Endothelial cell (in vitro differentiated cells): ENCODE measurements at places on chromosomes 2 and 18. TPM values are rescaled to one million over a fixed set of nuclear protein-coding genes. Genes with fewer than 3 reads are reported as not detected.

Gene DNAH7
- total RNA-seq, result 2.6 TPM

Gene AMER3
- 0.18 TPM for total RNA-seq

DNA sequence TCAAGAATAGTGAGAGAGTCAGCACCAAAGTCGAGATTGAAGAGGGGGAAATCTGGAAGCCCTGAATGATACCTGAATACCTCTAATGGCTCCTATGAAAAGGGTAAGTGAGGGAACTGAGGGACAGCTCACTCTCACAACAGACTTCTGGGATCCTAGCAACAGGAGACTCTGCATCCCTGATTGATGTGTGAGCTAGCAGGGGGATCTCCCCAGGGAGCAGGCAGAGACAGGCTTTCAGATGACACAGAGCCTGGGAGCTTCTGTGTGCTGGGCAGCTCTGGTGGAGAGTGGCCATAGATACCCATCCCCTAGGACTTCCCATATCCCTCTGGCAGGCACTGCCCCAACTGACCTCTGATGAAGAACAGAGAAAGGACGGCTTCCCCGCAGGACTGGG is 206.2 kb downstream of the EXOC6B start:
- no peaks in the 10 kb centered on the region for H3K36me3 ChIP-seq
- peaks cover 4% of the 10 kb centered on the region for H3K27me3 ChIP-seq
- no peak overlapping the region for H3K4me3 ChIP-seq
- H3K4me1 ChIP-seq, result peaks cover 2% of the 10 kb centered on the region

GRCh38 chr2:24489465-24490180 is 1.4 kb upstream of the NCOA1 start:
- H3K27ac ChIP-seq, result peak overlapping the region; percentile 66

GRCh38 chr2:23614701-23615100 is 229.7 kb downstream of the KLHL29 start:
- DNase-seq, result no peak

GRCh38 chr18:12393998-12394397 is 13.7 kb upstream of the PRELID3A start:
- no peaks in the 10 kb centered on the region for H3K36me3 ChIP-seq
- H3K4me1 ChIP-seq, result peaks cover 3% of the 10 kb centered on the region
- peaks cover 1% of the 10 kb centered on the region for H3K27me3 ChIP-seq
- DNase-seq, result no peak
- no peak overlapping the region for H3K4me3 ChIP-seq

- H3K4me3 ChIP-seq, result no peak overlapping the region
- no peak overlapping the region for H3K27ac ChIP-seq
- no peaks in the 10 kb centered on the region for H3K27me3 ChIP-seq
- no peak for DNase-seq
These were observed 455.2 kb downstream of the THSD7B start for GRCh38 chr2:137220438-137220993.

GRCh38 chr2:162824304-162824703 is 14.3 kb downstream of the KCNH7 start:
- no peaks in the 10 kb centered on the region for H3K4me1 ChIP-seq
- DNase-seq, result no peak
- no peak overlapping the region for H3K27ac ChIP-seq
- H3K36me3 ChIP-seq, result no peaks in the 10 kb centered on the region
- no peak overlapping the region for H3K4me3 ChIP-seq
- H3K27me3 ChIP-seq, result no peaks in the 10 kb centered on the region

DNA sequence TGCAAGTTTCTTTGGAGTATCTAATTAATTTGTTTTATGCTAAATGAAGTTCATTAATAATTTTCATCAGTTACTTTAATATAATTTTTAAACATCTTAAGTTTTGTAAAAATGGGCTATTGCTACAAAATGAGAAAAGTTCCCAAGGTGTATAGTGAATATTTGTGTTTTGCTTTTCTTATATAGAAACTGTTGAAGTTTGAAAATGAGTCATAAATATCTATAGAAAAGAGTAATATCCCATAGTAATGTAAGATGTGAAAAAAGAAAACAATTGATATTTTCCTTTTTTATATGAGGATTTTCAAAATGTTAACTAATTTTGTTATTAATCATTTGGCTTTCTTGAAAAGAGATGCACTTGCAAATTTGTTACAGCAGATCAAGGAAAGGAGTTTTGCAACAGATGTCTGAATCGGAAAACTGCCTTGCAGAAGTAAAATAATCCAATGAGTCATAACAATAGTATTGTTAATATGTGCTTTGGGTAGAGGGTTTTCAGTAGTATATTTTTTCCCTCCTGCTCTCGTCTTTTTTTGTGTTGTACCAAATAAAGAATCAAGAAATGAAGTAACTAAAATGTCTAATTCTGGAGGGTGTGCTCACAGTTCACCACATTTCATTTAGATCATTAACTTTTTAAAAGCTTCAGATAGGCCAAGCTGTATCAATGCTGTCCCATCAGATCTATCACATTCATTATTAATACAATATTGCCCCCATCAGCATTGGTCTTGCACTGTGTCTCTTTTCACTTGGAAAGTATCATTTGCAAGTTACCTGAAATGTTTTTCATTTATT is 15.5 kb downstream of the DUSP19 start:
- DNase-seq, result no peak
- no peak overlapping the region for H3K27ac ChIP-seq
- H3K27me3 ChIP-seq, result no peaks in the 10 kb centered on the region
- no peak overlapping the region for H3K4me3 ChIP-seq

DNA sequence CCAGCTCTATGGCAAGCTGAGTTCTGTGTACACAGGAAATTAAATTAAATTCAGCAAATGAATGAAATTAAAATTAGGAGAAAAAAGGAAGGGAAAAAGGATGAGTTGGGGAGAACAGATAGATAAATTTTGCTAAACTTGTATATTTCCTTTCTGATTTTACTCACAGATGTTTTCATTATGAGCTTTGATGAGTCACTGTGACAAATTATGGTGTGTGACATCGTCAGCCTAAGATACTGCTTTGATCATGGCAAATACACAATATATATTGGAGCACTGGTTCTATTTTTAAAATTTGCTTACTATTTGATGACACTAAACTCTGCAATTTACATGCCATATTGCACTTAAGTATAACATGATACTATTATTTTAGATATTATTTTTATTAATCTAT is 464.6 kb upstream of the SPHKAP start:
- H3K27me3 ChIP-seq, result no peaks in the 10 kb centered on the region
- no peak for DNase-seq
- H3K4me1 ChIP-seq, result no peaks in the 10 kb centered on the region
- H3K4me3 ChIP-seq, result no peak overlapping the region
- H3K27ac ChIP-seq, result no peak overlapping the region

- no peak for DNase-seq
- no peak overlapping the region for H3K27ac ChIP-seq
- peaks cover 16% of the 10 kb centered on the region for H3K27me3 ChIP-seq
- peaks cover 8% of the 10 kb centered on the region for H3K4me1 ChIP-seq
- H3K36me3 ChIP-seq, result peaks cover 6% of the 10 kb centered on the region
- H3K4me3 ChIP-seq, result peak overlapping the region; percentile 81
These were observed 979 bp downstream of the SLC9A2 start for GRCh38 chr2:102620332-102620731.

DNA sequence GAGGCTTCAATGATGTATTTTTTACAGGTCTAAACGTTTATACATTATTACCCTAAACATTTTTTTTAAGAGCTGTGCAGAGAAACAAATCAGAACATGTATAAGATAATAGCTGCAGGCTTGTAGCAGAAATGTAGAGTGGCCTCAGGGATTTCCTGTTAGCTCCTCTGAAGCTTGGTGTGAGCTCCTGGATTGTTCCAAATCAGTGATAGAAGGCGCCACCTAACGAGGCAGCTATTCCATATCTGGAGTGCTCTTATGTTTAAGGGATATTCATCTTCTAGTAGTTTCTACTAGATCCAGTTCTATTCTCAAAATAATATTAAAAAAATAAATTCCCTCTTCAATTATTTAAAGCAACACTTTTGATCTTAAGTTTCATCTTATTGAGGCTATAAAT is 93.1 kb downstream of the LRP1B start:
- H3K27ac ChIP-seq, result peak overlapping the region; percentile 67
- H3K4me1 ChIP-seq, result peaks cover 6% of the 10 kb centered on the region
- DNase-seq, result peak; percentile 16
- peaks cover 1% of the 10 kb centered on the region for H3K27me3 ChIP-seq

DNA sequence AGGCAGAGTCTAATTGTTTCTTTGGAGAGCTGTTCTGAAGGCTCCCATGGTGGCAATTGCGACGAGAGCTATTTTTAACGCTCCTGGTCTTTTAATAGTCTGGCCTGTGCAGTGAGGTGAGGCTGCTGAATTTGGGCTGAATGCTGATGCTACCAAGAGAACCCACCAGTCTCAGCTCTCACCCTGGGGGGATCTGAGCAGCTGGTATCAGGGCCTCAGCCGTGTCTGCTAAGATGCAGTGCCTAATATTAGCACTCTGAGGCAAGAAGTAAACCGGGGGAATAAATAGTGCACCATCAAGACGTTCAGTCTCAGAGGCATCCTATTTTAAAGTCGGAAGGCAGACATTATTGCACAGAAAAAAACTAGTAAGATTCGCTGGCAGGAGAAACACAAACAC is 214.8 kb upstream of the PID1 start:
- DNase-seq, result no peak
- no peak overlapping the region for H3K4me3 ChIP-seq
- no peak overlapping the region for H3K27ac ChIP-seq
- H3K27me3 ChIP-seq, result no peaks in the 10 kb centered on the region

- no peak for DNase-seq
- peaks cover 23% of the 10 kb centered on the region for H3K4me1 ChIP-seq
- peak overlapping the region; percentile 98 for H3K27ac ChIP-seq
- no peaks in the 10 kb centered on the region for H3K36me3 ChIP-seq
- H3K27me3 ChIP-seq, result peaks cover 6% of the 10 kb centered on the region
- H3K4me3 ChIP-seq, result peak overlapping the region; percentile 87
These were observed 100.9 kb downstream of the BAZ2B start for GRCh38 chr2:159515441-159515840.

DNA sequence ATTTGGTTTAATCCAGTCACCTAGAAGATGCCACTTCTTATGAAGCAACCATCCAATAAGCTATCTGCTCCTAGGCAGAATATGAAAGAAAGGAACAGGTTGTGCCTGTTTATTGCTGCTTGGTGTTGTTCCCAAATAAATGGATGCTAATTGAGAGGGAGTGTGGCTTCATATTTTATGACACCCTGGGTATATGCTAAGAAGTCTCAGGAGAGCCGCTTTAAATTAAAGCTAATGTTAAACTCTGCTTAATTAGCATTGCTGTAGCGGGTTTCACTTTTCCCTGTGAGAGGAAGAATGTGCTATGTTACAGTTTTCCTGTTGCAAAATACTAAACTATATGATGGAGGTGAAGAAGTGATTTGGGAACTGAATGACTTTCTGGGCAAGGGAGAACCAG is 48.7 kb upstream of the TANK start:
- H3K4me1 ChIP-seq, result peaks cover 11% of the 10 kb centered on the region
- H3K36me3 ChIP-seq, result no peaks in the 10 kb centered on the region
- no peak overlapping the region for H3K27ac ChIP-seq
- H3K4me3 ChIP-seq, result no peak overlapping the region
- no peak for DNase-seq
- no peaks in the 10 kb centered on the region for H3K27me3 ChIP-seq

DNA sequence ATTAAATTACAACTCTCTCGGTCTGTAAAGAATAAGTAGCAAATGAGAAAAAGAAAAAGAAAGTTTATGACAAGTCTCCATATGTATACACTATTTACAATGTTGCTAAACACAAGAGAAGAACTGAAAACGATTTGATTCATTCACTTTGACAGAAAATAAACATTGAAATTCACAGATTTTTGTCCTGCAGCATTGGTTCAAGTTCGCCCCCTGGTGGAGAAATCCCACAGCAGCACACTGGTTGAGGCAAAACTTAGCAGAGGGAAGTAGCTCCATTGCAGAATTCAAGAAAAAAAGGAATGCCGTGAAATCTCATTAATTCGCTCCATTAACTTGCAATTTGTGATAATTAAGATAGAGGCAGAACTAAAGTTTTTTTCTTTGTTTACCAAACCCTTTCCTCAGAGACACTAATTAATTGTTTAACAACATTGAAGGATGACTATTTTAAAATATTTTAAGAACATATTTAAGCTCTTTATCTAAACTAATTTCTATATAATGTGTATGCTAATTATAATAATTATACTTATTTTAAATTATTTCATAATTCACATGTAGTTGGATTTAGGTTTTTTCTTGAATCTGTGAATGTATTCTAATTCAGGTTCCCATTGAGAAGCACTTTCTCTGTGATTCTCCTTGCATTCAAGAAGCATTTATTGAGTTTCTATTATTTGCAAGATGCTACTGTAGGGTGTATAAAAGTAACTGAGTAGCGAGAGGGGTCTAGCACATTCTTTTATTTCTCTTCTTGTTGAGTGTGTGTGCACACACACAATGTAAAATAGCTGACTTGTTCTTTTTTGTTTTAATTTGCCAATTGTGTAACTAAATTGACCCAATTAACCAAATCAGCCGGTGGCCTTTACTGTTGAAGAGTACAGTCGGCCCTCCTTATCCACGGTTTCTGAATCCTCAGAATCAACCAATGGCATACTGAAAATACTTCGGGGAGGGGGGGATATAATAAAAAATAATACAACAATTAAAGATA is 74.1 kb downstream of the COL4A3 start:
- DNase-seq, result peak; percentile 77
- peaks cover 2% of the 10 kb centered on the region for H3K27me3 ChIP-seq
- H3K4me1 ChIP-seq, result no peaks in the 10 kb centered on the region
- no peaks in the 10 kb centered on the region for H3K36me3 ChIP-seq
- no peak overlapping the region for H3K4me3 ChIP-seq

- H3K4me3 ChIP-seq, result no peak overlapping the region
- no peak overlapping the region for H3K27ac ChIP-seq
- no peaks in the 10 kb centered on the region for H3K4me1 ChIP-seq
- DNase-seq, result no peak
- no peaks in the 10 kb centered on the region for H3K36me3 ChIP-seq
- H3K27me3 ChIP-seq, result no peaks in the 10 kb centered on the region
These were observed 1130.7 kb upstream of the PIK3C3 start for GRCh38 chr18:40824291-40824690.

GRCh38 chr2:57373530-57373929 is 673.1 kb upstream of the VRK2 start:
- no peak for DNase-seq
- no peaks in the 10 kb centered on the region for H3K36me3 ChIP-seq
- H3K4me1 ChIP-seq, result no peaks in the 10 kb centered on the region

- no peaks in the 10 kb centered on the region for H3K27me3 ChIP-seq
- no peak for DNase-seq
- H3K4me1 ChIP-seq, result peaks cover 18% of the 10 kb centered on the region
- no peak overlapping the region for H3K27ac ChIP-seq
- H3K36me3 ChIP-seq, result no peaks in the 10 kb centered on the region
These were observed 140.0 kb upstream of the PKDCC start for GRCh38 chr2:41907771-41908207.

GRCh38 chr2:122737429-122738077 is 982.1 kb downstream of the TSN start:
- no peak overlapping the region for H3K4me3 ChIP-seq
- H3K27me3 ChIP-seq, result peaks cover 3% of the 10 kb centered on the region
- no peaks in the 10 kb centered on the region for H3K36me3 ChIP-seq
- H3K4me1 ChIP-seq, result peaks cover 16% of the 10 kb centered on the region
